HuH-7 (cell line): ENCODE measurements at places on chromosomes 13 and 19.

- no peak for DNase-seq
These were observed 480.3 kb downstream of the LIG4 start for GRCh38 chr13:107734891-107735625.

DNA sequence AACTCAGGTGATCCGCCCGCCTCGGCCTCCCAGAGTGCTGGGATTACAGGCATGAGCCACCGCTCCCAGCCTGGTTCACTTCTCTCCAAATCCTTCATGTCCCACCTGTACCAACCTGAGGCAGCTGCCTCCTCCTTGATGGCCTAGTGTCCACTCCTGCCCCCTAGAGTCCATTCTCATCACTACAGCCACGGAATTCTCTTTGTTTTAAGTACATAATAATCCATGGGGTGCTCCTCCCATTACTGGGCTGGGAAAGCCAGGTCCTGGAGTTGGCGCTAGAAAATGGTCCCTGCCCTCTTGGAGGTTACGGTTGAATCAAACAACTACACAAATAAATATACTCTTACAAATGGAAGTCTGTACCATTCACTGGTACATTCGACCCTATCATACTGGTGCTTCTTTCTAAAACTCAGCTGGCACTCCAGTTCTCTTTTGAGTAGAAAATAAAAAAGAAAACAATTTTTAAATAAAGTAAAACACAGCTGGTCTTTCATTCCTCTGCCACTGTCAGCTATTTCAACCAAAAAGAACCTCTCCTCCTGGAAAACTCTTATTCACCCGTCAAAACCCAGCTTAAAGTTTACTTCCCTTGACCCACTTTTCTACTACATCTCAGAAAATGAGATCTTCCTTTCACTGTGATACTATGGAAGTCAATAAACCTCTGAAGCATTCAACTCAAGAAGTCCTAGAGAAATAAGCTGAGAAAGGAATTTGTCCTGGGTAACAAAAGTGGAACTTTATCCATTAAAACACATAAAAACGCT, 22.4 kb upstream of the ARHGEF18 start:
- peak; percentile 16 for DNase-seq

GRCh38 chr19:35267353-35267817, 1.4 kb upstream of the USF2 start:
- peak; percentile 40 for DNase-seq

- DNase-seq: no peak
These were observed 64.5 kb upstream of the SLC10A2 start for GRCh38 chr13:103130681-103131210.

- peak; percentile 58 for DNase-seq
These were observed 30.0 kb downstream of the CCNE1 start for GRCh38 chr19:29841559-29842367.

DNA sequence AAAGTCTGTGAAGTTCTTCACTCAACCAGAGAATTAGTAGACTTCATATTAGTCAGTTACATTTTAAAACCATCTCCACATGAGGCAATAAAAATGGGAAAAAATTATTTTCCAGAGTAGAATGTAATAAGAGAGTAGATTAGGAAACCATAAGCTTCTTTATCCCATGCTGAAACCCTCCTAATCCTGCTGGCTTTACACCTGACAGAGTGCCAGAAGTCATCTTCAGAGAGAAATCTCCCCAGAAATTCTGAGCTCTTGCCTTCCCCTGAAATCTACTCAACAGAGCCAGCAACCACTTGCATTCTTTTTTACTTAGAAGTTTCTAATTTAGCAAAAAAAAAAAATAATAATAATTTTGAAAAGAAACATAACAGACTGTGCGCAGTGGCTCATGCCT, 279.9 kb downstream of the NHLRC3 start:
- DNase-seq: no peak

- DNase-seq: no peak
These were observed 45.0 kb downstream of the SLC15A1 start for GRCh38 chr13:98707281-98707999.

DNA sequence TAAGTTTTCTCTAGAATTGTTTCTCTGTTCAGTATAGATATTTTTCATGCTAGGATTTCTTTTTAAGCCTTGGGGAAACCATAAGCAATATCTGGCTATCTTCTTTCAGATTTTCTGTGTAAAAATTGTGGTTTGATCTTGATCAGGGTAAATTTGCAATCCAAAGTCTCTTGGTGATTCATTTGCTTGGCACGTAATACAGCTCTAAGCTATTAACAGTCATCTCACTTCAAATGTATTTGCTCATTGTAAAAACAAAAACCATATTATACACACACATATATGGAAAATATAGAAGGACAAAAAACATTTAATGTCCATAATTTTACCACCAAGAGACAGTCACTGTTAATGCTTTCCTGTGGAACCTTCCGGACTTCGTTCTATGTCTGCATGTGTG, 191.0 kb downstream of the SHISA2 start:
- no peak for DNase-seq

DNA sequence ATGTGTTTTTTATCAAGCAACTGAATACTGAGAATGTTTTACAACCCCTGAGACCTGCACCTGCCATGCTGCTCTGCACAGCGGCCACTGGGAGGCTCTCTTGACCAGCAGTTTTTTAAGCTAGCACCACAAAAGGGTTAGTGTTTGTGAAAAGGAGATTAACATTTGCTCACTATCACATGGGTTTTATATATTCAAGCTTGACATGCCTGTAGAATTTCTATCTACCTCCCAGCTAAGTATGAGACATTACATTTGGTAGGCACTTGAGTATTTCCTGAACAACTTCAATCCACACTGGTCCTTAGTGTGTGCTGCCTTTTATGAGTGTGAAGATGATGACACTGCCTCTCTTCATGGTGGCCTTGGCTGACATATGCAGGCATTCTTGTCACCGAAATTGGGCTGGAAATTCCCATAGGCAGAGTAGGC, 1238.9 kb downstream of the UQCRFS1 start:
- DNase-seq: no peak
